ENCODE measurements at places on chromosomes 6 and 20.
A peak's percentile ranks its signal among the peaks of the same experiment; 100 is the strongest.

DNA sequence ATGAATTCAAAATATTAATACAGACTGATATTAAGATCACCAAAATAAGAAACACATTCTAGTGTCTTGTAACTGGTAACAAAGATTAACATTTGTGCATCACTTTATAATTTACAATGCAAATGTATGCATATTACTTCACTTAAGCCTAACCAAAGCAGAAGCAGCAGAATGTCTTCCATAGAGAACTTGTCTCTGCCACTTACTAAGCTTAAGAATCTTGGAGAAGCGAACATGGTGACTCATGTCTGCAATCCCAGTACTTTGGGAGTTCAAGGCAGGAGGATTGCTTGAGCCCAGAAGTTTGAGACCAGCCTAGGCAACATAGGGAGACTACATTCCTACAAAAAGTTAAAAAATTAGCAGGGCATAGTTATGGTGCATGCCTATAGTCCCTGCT, 18.8 kb downstream of the AK9 start:
- no peak for DNase-seq

GRCh38 chr20:48596334-48596898, 231.4 kb downstream of the PREX1 start:
- no peak for DNase-seq

DNA sequence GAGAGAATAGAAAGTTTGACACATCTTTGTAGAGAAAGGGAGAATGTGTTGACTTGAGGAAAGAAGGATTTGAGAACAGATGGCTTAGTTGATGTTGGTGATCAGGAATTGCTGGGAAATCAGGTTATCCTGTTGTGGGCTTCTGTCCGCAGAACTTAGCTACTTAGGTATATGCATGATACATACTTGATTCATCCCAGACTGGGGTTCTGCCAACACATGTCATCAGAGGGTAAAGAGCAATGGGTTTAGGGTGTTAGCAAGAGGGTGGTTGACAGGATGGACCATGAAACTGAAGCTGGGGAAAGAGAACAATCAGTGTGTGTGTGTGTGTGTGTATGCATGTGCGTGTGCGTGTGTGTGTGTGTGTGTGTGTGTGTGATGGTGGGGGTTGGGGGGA, 50.6 kb upstream of the NELFCD start:
- no peak for DNase-seq

DNA sequence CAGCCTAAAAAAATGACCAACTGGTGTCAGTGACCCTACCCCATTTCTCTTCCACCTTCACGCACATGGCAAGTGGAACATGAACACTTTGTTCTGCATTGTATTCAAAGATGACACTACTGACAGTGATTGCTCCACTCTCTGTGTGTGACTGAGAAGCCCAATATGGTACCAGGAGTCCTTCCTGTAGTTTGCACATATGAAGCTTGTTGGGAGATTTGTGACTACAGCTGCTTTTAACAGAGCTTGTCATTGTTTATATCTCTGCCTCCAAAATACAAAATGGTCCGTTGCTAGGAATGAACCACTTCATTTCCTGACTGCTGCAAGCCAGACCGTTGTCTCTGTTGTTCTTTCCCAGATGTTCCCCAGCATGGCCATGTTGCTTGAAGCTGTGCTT, 140.3 kb upstream of the TCF21 start:
- no peak for DNase-seq

DNA sequence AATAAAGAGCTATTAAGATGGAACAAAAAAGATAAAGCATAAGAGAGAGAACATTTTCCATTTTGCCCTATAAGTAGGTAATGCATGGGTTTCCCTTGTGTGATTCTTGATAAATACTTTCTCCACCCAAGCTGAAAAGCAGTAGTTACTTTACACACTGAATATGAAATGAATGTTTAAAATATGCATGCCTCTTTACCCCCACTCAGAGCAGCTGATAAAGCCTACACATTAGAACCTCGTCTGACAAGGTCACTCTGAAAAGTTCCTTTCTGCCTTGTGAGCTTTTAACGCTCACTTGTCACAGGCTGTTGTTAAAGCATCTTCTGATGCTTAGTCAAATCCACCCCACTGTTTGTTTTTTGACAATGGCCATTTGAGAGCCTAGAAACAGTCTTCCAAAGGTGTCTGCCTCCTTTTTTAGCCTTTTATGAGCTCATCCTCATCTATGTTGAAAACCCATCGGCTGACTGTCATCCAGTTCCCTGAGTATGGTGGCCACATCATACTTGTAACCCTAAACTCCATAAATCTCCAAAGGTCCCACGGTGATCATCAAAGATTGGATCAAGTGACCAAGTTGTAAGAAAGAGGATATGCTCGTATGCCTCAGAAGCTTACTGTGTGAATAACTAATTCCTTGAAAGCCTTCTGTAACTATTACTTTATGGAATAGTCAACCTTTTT, 102.8 kb downstream of the ATXN1 start:
- no peak for DNase-seq

- no peak for DNase-seq
Measured at GRCh38 chr6:4928426-4928825, 75.4 kb downstream of the RPP40 start.

- peak; percentile 72 for DNase-seq
Measured at GRCh38 chr6:43817192-43817591, 47.2 kb downstream of the VEGFA start.

GRCh38 chr20:42130810-42131596, 512.8 kb upstream of the CHD6 start:
- DNase-seq: no peak

GRCh38 chr6:24378473-24379097, 20.7 kb upstream of the DCDC2 start:
- DNase-seq: no peak

GRCh38 chr20:18647777-18648176, 59.9 kb downstream of the DTD1 start:
- DNase-seq: no peak

DNA sequence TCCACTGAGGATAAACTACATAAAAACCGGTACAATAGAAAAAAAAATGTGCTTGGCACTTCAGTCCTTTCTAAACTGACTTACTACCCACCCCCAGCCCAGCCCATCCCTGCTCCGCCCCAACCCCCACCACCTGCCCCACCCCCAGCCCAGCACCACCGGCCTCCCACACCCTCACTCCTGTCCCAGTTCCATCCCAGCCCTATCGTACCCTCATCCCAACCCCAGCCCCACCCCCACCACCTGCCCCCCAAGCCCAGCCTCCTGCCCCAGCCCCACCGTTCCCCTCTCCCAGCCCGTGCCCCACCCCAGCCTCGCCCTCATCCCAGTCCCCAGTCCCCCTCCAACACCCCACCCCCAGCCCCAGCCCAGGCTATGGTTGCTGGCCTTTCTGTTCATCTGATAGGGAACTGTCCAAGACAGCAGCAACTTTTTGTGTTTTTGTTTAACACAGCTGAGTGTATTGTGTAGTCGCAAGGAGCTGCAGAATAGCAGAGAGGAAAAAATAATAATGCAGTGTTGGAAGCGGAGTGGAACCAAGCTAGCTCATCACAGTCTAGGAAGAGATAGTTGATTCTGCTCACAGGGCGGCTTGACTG, 61.9 kb downstream of the SASH1 start:
- DNase-seq: no peak

GRCh38 chr6:7085911-7086310, 21.9 kb upstream of the RREB1 start:
- DNase-seq: peak; percentile 86

DNA sequence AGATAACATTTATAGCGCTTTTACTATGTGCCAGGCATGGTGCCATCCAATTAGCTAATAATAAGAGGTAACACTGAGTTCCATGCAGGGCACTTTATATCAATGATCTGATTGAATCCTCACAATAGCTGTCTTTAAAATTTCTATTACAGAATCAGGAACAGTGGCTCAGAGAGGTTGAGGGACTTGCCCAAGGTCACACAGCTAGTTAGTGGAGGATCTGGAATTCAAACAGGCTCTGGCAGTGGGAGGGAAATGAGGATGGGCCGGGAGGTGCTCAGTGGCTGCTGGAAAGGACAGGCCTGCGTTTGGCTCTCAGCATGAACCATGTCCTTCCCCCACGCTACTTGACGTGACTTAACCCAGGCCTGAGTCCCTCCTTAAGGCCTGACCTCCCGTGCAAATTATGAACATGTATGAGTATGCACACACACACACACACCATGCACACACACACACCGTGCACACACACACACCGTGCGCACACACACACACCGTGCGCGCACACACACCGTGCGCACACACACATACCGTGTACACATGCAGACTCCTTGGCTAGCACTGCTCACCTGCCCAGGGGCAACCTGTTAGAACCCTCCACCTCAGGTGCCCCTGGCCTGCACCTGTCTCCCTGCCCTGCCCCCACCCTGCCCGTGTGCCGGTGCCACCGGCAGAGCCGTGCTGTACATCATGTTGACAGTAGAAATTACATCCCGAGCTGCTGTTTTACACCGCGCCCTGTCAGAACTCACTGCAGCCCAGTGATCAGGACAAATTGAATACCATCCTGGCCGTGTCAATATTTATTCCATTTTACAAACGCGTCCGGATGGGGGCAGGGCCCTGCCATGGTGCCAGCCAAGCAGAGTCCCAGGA, 43.7 kb downstream of the CDH22 start:
- DNase-seq: no peak

DNA sequence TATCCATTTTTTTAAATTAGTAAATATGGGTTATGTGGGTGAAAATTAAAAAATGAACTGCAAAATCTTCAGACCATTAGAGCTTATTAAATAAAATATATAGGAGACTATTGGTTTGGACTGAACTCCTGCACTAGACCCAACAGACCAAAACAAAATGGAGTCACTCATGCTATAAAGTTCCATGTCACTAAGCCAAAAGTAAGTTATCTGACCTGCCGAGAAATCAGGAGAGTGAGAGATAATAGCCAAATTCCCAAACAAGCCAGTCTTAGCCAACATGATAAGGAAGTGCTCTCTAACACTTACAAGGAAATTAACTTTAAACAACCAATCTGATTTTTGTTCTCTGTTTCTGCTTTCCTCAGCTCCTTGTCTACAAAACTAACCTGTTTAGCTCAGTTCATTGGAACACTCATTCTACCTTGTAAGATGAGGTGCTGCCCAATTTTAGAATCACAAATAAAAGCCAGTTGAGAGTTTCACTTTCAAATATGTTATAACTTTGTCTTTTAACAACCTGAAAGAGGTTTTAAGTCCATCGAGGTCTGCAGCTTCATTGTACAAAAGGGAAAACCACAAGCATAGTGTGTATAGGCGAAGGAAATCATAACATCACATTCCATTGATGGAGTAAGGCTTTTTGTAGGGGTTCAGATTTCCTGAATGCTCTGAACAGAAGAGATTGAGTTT, 220.5 kb downstream of the TENT5A start:
- no peak for DNase-seq

- DNase-seq: peak; percentile 20
Measured at GRCh38 chr6:91710342-91710741, 1123.5 kb upstream of the MAP3K7 start.

GRCh38 chr6:112502351-112503090, 155.4 kb downstream of the RFPL4B start:
- no peak for DNase-seq

- peak; percentile 80 for DNase-seq
Measured at GRCh38 chr6:1802491-1803395, 193.0 kb downstream of the FOXC1 start.

GRCh38 chr6:11804135-11804534, 25.5 kb upstream of the ADTRP start:
- no peak for DNase-seq

DNA sequence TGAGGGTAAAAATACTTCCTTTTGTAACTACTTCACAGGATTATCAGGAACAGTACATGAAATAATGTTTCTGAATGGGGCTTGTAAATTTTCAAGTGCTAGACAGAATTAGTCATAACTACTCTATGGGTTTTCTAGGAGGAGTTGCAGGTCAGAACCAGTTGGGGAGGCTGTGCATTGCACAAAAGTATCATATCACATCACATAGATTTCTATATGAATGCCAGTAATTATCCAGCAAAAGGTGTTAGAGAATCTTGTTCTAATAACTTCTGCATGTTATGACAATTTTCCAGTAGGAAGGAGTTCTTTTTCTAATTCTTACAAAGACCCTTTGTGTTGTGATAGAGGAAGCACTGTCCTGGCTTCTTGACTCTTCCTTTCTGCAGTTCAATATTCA, 551.6 kb downstream of the COL12A1 start:
- DNase-seq: no peak

GRCh38 chr6:168852376-168852884, 401.2 kb downstream of the THBS2 start:
- DNase-seq: no peak

GRCh38 chr6:93423542-93423941, 4.2 kb upstream of the EPHA7 start:
- DNase-seq: peak; percentile 82

- no peak for DNase-seq
Measured at GRCh38 chr20:14956026-14956425, 618.6 kb upstream of the FLRT3 start.

GRCh38 chr6:80988892-80989291, 763.6 kb downstream of the TENT5A start:
- no peak for DNase-seq

DNA sequence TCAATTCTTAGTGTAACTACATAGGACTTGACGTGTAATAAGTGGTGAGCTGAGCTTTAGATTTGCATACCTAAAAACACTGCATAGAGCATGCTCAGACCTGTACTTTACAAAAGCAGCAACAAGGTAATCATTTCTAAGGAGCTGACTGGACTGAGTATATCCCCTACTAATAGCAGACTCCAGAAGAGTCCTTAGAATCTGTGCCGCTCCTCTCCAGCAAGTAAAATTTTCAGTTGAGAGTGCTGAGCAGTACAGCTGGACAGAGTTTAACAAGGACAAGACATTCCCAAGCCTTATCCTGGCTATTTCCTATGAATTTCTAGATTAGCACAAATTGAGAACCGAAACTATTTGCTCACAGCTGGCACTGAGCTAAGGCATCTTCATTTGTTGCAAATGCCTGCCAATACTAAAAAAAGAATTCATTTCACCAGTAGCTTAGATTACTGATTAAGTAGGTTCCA, 26.1 kb upstream of the KLHL31 start:
- DNase-seq: no peak

GRCh38 chr6:76553256-76553655, 480.8 kb upstream of the IMPG1 start:
- DNase-seq: no peak

DNA sequence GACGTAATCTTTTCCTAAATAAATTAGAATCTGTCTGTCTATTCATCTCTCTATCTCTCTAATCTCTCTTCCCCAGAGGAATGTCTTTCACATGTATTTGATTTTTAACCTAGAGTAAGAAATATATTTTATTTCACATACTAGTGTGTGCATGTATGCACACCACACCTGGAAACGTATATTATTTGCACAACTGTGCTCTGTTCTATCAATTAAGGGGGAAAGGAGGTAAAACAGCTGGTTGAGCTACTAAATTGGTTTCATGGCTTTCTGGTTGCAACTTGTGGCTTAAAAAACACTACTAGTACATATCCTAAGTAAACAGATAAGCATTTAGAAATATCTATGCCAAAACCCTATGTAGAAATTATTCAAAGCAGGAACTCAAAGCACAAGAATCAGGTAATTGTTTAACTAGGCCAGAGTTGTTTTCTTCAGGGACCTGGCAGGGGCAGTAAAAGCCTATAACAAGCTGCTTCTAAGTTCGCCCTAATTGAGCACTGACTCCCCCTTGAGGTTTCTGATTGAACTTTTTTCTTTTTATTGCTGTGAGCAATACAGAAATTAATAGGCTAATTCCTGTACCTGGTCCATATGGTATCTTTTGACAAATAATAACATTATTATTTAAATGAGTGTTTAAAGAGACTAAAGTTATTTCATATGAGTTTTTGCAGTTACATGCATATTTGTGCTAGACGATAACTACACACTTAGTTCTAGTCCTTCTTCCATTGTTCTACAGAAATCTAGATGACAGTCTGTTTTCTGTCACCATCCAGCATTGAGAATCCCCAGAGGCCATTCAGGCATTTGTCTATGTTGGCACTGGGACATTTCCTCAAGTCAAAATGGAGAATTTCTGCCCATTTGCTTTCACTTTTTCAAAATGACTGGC, 88.6 kb downstream of the MCHR2 start:
- DNase-seq: peak; percentile 15

Data from BE2C (cell line).